Esophagus muscularis mucosa (tissue), 4 donors: ENCODE measurements at places on chromosomes 4 and X. TPM values are rescaled to one million over a fixed set of nuclear protein-coding genes. Genes with fewer than 3 reads are reported as not detected.

- no peak for DNase-seq
- no peaks in the 10 kb centered on the region for H3K4me1 ChIP-seq
- no peaks in the 10 kb centered on the region for H3K27me3 ChIP-seq
- H3K4me3 ChIP-seq: no peak overlapping the region
Observed at GRCh38 chrX:2723286-2723879, 28.5 kb upstream of the XG start.

GRCh38 chr4:110854021-110854678 is 231.3 kb upstream of the PITX2 start:
- no peaks in the 10 kb centered on the region for H3K27me3 ChIP-seq
- H3K36me3 ChIP-seq: no peaks in the 10 kb centered on the region
- no peak overlapping the region for H3K4me3 ChIP-seq
- no peak for DNase-seq
- no peak overlapping the region for H3K27ac ChIP-seq
- H3K4me1 ChIP-seq: no peaks in the 10 kb centered on the region

The L1CAM gene
- 47.9 TPM for total RNA-seq

DNA sequence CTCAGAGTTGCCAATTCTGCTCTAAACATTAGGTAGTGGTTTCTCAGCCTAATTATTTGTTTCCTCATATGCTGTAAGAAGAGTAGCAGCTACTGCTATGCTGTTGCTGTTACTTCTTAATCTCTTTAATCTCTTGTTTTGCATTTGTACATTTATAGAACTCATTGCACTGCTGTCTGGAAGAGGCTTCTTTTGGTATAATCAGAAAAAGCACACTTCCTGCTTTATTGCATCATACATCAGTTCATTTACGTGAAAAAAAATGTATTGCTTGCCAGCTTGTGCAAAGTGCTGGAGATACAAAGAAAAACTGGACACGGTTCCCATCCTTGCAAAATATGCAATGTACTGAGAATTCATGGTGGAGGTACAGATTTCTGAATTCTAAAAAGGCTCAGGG is 332.0 kb downstream of the GRXCR1 start:
- H3K4me1 ChIP-seq: no peaks in the 10 kb centered on the region
- no peaks in the 10 kb centered on the region for H3K27me3 ChIP-seq
- H3K36me3 ChIP-seq: no peaks in the 10 kb centered on the region

The TCEAL9 gene
- total RNA-seq: 69.3 TPM

- peak overlapping the region; percentile 46 for H3K27ac ChIP-seq
- H3K36me3 ChIP-seq: no peaks in the 10 kb centered on the region
- H3K27me3 ChIP-seq: peaks cover 7% of the 10 kb centered on the region
- peak overlapping the region; percentile 69 for H3K4me3 ChIP-seq
- no peak for DNase-seq
Observed at GRCh38 chr4:54658252-54659093, 716 bp downstream of the KIT start.

DNA sequence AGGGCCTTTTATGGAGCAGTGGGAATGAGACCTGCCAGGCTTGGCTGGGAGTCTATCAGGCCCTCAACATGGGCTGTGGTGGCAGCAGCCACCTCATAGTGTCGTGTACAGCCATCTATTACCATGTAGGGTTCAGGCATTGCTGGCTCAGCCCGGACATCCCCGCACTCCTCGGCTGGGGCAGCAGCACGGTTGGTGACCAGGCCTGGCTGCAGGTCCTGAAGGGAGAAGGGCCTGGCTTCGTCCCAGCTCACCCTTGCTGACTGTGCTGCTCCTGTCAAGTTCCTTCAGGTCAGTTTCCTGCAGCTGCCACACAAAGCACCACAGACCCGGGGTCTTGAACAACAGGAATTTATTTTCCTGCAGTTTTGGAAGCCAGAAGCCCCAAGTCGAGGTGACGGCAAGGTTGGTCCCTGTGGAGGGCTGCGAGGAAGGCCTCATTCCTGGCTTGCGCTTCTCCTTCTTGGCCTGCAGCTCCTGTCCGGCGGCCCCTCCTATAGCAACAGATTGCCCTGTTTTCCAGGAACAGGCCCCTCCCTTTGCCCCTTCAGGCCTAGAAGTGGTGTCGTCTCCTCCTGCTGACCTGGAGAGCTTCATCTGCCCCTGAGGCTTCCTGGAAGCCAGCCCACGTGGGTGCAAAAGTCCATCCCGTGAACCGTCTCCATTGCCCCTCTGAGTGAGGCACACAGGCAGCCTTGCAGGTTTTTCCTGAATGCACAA is 25.2 kb upstream of the SORCS2 start:
- H3K27ac ChIP-seq: no peak overlapping the region
- H3K4me3 ChIP-seq: no peak overlapping the region
- no peaks in the 10 kb centered on the region for H3K27me3 ChIP-seq
- H3K4me1 ChIP-seq: peaks cover 2% of the 10 kb centered on the region
- no peaks in the 10 kb centered on the region for H3K36me3 ChIP-seq

DNA sequence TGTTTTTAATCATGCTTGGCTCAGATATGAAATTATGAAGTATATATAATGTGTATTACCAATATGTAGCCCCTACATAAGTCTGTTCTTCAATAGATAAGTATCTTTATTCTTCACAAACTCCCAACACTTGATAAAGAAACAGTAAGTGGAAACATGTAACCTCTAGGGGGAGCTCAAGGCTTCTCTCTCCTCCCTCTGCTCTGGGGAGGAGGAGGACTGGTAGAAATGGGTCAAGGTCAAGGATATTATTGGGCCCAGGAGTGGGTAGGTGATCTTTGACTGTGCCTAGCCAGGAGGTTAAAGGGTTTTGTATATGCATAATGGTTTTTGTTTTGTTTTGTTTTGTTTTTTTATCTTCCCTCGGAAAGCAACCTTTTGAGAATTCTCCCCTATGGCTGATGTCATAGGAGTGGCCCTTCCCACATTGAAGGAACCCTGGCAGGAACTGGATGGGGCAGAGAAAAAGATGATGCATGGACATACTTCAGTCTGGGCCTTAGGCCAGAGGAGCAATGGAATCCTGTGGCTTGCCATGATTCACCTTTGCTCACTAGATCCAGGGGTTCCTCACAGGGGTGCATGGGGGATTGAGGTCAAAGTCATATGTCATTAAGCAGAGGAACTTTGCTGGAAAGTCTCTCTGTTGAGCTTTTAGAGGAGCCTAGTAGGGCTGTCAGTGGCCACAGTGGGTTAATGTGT is 460.3 kb downstream of the MID1IP1 start:
- no peak overlapping the region for H3K27ac ChIP-seq
- H3K36me3 ChIP-seq: no peaks in the 10 kb centered on the region
- H3K4me3 ChIP-seq: no peak overlapping the region
- H3K4me1 ChIP-seq: peaks cover 4% of the 10 kb centered on the region

- no peaks in the 10 kb centered on the region for H3K36me3 ChIP-seq
- H3K27me3 ChIP-seq: no peaks in the 10 kb centered on the region
- no peak for DNase-seq
- H3K4me1 ChIP-seq: no peaks in the 10 kb centered on the region
- H3K27ac ChIP-seq: no peak overlapping the region
Observed at GRCh38 chr4:61220556-61220955, 20.4 kb downstream of the ADGRL3 start.

GRCh38 chrX:106566362-106566761 is 45.4 kb upstream of the RADX start:
- H3K27me3 ChIP-seq: no peaks in the 10 kb centered on the region
- no peak overlapping the region for H3K4me3 ChIP-seq
- no peak overlapping the region for H3K27ac ChIP-seq
- no peaks in the 10 kb centered on the region for H3K36me3 ChIP-seq
- no peaks in the 10 kb centered on the region for H3K4me1 ChIP-seq

DNA sequence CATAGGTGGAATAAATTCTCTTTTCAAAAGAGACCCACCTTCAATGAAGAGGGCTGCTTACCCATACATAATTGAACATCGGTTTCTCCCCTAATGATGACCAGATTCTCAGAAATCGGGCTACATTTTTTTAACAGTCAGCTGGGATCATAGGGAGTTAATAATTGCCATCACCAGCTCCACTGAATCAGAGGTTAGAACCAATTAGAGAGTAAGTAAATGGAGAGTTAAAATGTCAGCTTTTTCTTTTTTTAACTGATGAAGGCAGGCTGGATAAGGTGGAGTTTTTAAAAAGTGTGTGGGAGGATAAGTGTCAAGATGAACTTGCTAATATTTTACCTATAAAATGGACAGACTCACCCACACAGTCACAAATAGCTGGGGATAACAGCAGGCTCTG is 584.5 kb upstream of the NR3C2 start:
- no peak overlapping the region for H3K4me3 ChIP-seq
- H3K36me3 ChIP-seq: no peaks in the 10 kb centered on the region
- no peak for DNase-seq
- H3K27me3 ChIP-seq: no peaks in the 10 kb centered on the region
- no peaks in the 10 kb centered on the region for H3K4me1 ChIP-seq

- H3K27me3 ChIP-seq: no peaks in the 10 kb centered on the region
- H3K27ac ChIP-seq: no peak overlapping the region
- no peak overlapping the region for H3K4me3 ChIP-seq
- no peak for DNase-seq
- no peaks in the 10 kb centered on the region for H3K36me3 ChIP-seq
Observed at GRCh38 chrX:19331831-19332230, 11.9 kb upstream of the PDHA1 start.

The NUDT11 gene
- 2.5 TPM for total RNA-seq

GRCh38 chrX:120318411-120318810 is 7.2 kb upstream of the TMEM255A start:
- no peak overlapping the region for H3K27ac ChIP-seq
- DNase-seq: no peak
- H3K4me1 ChIP-seq: no peaks in the 10 kb centered on the region
- no peaks in the 10 kb centered on the region for H3K27me3 ChIP-seq

DNA sequence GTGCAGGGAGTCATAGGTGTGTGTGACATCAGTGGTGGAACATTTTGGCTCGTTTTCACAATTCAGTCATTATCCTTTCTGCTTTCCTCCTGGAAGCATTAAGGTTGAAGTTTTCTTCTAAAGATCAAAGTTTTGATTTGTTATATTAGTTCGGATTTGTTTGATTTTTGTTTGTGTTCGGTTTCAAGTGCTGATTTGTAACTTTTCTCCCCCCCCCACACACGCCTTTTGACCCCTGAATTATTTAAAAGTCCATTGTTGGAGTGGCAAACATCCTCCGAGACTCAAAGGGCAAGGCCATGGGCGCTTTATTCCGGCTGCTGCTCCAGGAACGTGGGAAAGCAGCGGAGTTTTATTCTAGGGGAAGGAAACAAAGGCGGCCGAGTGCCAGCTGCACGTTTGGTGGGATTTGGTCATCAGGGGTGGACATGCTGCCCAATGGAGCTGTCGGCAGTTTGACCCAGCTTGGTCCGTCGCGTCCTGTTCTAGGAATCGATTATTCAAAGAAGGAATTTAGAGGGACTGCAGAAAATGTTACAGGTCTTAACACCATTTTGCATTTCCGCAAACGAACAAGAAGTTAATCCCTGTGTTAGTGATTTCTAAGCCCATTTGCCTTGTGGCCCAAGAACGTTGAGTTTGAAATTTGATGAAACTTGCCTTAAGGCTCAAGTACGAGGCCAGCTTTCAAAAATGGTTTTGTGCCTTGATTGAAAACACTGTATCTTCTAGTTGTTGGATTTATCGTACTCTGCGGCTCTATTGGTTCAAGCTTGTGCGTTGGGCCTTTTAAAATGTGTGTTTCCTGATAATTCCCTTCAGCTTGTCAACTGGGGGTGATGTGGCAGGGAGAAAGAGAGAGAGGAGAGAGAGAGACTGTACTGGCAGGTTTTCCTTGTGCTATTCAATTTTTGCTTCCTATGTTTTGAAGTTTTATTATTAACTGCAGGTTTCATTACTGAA is 565 bp upstream of the ZNF41 start:
- H3K27me3 ChIP-seq: no peaks in the 10 kb centered on the region
- no peaks in the 10 kb centered on the region for H3K36me3 ChIP-seq
- H3K27ac ChIP-seq: peak overlapping the region; percentile 98
- no peak for DNase-seq

GRCh38 chrX:85051627-85052026 is 48.0 kb downstream of the APOOL start:
- no peak for DNase-seq
- peaks cover 4% of the 10 kb centered on the region for H3K27me3 ChIP-seq
- peak overlapping the region; percentile 63 for H3K27ac ChIP-seq
- H3K4me1 ChIP-seq: peaks cover 23% of the 10 kb centered on the region

The BMP3 gene
- total RNA-seq: 16.1 TPM

- H3K27me3 ChIP-seq: no peaks in the 10 kb centered on the region
- H3K4me3 ChIP-seq: no peak overlapping the region
- H3K4me1 ChIP-seq: no peaks in the 10 kb centered on the region
Observed at GRCh38 chr4:95093460-95093859, 335.7 kb downstream of the BMPR1B start.

DNA sequence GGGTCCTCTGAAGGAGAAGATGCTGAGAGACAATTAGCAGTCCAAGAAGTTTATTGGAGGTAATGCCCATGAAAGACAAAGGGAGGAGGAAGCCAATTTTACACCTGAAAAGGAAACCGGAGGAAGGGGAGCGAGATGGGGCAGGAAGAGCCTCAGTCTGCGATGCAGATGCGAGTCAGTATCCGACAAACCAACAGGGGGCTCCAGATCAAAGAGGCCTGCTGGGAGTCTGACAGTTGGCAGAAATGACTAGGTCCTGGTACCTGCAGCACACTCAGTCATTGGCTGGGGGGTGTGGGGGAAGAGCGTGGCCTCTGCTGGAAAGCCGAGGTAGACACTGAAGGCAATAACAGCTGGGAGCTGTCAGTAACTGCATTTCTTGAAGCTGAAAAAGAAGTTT is 231.1 kb upstream of the CENPE start:
- no peak overlapping the region for H3K4me3 ChIP-seq
- H3K4me1 ChIP-seq: no peaks in the 10 kb centered on the region
- no peak overlapping the region for H3K27ac ChIP-seq

DNA sequence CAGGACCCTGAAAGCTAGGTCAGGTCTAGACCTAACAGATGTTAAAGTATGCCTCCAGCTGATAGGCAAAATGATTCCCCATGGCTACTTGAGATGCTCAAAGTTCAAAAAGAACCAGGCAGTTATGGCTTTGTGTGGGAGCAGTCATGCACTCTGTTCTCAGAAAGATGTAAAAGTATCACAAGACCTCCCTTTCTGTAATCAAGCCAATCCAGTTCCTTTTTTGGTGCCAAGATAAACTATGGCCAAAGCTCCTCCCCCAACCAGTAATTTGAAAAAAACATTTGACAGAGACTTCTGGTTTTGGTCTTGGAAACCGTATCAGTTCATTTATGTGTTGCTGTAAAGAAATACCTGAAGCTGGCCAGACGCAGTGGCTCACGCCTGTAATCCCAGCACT is 340.9 kb downstream of the CHIC1 start:
- no peaks in the 10 kb centered on the region for H3K27me3 ChIP-seq
- H3K27ac ChIP-seq: no peak overlapping the region
- no peaks in the 10 kb centered on the region for H3K36me3 ChIP-seq
- no peak for DNase-seq
- H3K4me1 ChIP-seq: no peaks in the 10 kb centered on the region
- no peak overlapping the region for H3K4me3 ChIP-seq
